ENCODE measurements at places on chromosomes 3 and 15.

- no peak for DNase-seq
These were observed 1066.5 kb downstream of the PLOD2 start for GRCh38 chr3:145094355-145094941.

DNA sequence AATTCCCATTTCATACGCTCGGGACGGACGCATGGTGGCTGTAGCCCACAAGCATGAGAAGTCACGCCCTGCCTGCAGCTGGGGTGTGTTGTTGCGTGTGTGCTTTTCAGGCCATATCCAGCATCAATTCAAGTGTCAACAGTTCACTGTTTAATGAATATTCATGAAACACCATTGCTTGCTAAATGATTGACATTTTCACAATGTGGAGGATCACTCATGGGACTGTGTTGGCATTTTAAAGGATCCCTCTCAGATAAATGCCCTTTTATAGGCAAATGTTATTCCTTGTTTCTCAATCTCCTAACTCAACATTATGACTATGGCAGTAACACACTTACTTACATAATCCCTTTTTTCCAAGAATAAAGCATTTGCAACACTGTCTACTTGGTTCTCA is 511.3 kb downstream of the GABRG3 start:
- no peak for DNase-seq

- DNase-seq, result no peak
These were observed 29.7 kb downstream of the ATP6V1A start for GRCh38 chr3:113776564-113776963.

- DNase-seq, result no peak
These were observed 80.2 kb downstream of the DNASE1L3 start for GRCh38 chr3:58130591-58130990.

DNA sequence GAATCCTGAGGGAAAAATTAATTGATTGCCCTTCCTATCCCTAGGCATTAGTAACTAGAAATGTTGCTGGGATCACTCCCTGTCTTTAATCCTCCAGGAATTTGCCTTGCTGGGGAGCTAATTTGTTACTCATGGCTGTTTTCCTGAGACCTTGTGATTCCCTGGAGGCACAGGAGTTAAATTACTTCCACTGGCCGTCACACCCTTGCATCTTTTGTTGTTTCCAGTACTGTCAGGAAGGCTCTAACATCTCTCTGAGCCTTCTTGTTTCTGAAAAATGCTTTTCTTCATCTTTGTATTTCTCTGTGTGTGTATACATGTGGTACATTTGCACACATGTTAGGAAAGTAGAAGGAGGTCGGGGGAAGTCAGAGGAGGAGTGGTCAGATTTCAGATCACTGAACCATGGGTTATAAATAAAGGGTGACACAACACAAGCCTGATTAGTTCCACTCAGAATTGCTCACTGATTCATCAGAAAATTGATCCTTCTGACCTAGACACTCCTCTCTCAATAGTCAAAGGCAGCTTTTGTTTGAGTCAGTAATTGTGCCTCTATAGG is 23.5 kb upstream of the LRRFIP2 start:
- DNase-seq, result no peak

- no peak for DNase-seq
These were observed 42.9 kb upstream of the TSC22D2 start for GRCh38 chr3:150365132-150365604.

DNA sequence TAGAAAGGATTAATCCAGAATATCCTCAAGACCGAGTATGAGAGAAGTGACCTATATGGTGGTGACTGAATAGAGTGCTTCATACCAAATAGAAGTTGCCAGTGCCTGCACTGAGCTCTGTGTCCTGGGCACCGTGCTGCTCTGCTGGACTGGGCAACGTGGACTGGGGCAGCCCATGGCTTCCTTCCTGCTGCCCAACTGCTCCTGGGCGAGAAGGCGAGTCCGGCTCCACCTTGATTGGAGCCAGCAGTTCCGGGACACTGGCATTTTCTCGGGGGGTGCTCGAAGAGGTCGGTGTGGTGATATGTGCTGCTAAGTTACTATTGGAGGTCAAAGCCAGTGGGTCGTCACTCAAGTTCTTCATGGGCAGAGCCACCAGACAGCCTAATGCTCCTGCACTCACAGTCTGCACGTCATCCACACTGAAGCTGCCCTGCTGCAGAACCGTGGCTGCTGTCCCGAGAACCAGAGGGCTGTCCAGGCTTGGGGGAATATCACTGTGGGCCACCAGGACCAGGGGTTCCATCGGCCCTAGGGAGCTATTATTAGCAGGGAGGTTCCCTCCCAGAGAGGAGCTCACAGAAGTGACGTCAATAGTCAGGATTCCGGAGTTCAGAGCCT is 14.1 kb downstream of the ZXDC start:
- DNase-seq, result no peak

GRCh38 chr3:58352626-58353025 is 19.9 kb downstream of the PXK start:
- DNase-seq, result no peak

DNA sequence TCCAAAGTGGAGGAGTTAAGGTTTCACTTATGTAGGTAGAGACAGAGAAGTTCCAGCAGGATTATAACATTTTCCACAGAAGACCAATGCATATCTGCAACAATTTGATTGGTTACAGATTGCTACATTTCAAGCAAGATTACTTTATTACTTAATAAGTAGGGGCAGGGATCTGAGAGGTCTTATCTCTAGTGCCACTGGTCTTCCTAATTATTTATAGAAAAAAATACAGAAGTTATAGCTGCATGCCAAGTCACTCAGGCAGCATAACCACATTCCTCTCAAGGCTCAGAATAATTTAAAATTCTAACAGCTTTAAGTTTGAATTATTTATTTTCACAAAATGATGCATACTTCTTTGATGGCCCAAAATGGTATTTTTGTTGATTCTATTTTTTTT is 30.5 kb downstream of the RAD54L2 start:
- no peak for DNase-seq

GRCh38 chr15:58521293-58521991 is 89.7 kb downstream of the LIPC start:
- DNase-seq, result no peak

GRCh38 chr15:26628879-26629529 is 143.9 kb downstream of the GABRB3 start:
- DNase-seq, result no peak

DNA sequence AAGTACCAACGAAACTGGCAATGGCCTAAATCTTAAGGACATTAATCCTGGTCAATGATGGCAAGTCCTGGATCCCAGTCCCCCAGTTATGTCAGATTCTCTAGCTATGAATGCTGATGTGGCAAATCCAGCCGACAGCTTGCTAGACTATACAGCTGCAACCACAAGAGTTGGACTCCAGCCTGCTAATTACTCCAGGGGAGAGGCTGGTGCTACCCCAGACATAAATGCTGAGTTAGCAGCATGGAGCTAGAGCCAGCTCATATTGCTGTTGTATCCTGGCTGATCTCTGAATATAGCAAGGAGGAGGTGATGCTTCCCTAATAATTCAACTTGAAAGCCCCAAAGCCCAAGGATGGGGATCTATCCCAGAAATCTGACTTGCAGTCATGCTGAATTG is 207.1 kb downstream of the LRRN1 start:
- DNase-seq, result no peak

DNA sequence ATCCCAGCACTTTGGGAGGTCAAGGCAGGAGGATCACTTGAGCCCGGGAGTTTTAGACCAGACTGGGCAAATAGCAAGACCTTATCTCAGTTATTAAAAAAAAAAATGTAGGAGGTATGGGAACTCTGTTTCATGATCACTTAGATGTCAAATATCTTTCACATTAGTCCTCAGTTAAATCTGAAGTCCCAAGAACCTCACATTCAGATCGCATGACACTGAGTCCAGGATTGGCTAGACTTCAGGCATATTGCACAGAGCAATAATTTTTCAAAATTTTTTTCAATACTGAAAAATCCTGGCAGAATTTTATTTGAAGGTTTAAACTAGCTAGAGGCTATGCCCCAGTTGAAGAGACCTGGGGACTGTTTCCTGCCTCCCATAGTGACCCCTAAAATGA is 56.3 kb upstream of the ZNF148 start:
- no peak for DNase-seq

DNA sequence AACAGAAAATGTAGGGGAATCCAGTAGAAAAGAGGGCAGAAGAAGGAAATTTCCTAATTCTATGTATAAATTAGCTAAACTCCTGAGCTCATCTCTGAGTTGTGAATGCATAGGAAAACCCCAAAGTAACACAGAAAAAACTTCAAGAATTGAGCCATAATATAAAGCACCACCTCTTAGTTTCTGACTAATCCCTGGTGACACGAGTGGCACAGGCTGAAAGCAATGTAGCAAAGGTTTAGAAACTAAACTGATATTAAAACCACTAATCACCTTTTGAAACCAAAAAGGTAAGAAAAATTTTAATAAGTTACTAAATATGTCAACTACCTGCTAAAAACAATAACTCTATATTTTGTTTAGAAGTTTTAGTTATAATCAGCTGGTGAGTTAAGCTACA is 255.6 kb upstream of the NECTIN3 start:
- no peak for DNase-seq

DNA sequence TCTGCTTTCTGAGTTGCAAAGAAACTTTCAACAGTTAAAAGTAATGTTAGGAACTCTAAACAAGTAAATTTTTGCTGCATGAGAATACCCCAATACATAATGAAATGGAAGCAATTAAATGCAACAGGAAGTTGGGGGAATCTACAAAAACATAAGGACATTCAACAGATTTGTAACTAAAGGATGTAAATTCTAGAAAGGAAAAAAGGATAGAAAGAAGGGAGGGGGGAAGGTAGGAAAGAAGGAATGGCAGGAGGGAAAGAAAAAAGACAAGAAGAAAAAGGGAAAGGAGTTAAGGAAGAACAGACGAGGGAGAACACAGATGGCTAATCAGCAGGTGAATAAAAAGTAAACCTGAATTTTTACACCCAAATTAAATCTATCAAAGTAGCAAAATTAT is 22.3 kb upstream of the ANP32A start:
- DNase-seq, result no peak

DNA sequence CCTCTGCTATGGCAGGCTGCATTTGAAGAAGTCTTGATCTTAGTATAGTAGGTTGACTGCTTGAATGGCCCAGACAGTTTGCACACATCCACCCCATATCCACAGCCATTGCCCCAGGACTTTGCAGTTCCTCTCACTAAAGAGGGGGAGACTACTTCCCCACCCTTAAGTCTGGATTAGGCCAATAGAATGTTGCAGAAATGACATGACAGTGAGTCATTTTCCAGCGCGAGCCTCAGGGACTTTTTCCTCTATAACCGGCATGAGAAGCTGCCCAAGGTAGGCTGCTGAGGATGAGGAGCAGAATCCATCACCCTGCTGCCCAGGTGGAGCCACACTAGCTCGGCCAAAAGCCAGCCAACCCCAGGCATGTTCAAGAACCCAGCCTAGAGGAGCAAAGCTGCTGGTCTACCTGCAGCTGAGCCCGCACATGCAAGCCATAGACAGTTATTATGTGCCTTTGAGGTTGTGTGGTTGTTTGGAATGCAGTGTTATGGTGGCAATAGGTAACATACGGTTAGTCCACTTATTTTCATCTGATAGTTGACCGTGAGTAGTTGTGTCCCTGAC is 113.9 kb downstream of the TLE3 start:
- no peak for DNase-seq

DNA sequence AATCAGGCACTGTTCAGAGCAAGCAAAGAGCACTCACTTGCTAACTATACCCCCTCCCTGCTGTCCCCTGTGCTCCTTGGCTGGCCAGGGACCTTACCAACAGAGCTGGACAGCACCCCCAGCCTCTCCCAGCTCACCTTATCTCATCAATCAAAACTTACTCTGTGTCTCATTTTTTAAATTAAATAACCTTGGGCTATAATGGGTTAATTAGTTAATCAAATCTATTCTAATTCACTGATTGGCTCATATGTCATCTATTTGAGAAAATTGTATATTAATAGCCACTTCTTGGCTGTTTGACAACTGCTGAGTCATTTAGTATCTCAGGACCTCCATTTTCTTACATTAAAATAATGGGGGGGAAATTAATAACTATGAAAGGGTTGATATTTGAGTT is 22.9 kb downstream of the IL5RA start:
- DNase-seq, result no peak

GRCh38 chr3:112643621-112644240 is 2.8 kb upstream of the CCDC80 start:
- DNase-seq, result no peak

DNA sequence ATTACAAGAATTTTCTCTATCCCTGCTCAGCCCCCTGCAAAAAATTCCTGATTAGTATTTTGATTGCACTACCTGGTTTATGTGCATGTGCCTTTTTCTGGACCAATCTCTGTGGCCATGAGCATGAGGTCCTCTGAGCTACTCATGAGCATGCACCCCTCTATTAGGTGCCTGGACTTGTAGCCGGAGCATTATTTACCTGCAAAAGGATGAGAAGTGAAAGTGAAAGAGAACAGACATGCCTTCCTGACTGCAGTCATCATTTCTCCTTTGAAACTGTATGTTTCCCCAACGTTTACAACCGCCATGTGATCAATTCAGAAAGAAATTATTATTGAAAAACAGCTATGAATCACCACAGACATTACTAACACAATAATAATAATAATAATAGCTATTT is 1008.8 kb downstream of the ROBO2 start:
- DNase-seq, result no peak

GRCh38 chr3:15427981-15428380 is 583 bp downstream of the EAF1 start:
- DNase-seq, result no peak

DNA sequence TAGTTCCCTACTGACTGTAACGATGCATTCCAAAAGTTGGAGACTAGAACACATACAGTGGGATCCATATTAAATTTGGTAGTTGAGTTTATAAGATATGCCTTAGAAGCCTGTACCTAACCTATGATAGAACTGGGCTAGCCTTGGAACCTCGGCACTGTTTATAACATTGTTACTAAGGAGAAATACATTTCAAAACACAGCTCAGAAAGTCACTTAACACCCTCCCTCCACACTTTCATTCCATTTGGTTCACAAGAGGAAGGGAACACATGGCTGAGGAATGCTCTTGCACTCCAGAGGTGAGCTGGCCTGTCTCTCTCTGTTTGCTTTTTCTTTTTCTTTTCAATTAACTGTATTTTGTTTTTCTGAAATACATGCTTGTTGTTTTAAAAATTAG is 48.7 kb upstream of the TSC22D2 start:
- DNase-seq, result no peak

DNA sequence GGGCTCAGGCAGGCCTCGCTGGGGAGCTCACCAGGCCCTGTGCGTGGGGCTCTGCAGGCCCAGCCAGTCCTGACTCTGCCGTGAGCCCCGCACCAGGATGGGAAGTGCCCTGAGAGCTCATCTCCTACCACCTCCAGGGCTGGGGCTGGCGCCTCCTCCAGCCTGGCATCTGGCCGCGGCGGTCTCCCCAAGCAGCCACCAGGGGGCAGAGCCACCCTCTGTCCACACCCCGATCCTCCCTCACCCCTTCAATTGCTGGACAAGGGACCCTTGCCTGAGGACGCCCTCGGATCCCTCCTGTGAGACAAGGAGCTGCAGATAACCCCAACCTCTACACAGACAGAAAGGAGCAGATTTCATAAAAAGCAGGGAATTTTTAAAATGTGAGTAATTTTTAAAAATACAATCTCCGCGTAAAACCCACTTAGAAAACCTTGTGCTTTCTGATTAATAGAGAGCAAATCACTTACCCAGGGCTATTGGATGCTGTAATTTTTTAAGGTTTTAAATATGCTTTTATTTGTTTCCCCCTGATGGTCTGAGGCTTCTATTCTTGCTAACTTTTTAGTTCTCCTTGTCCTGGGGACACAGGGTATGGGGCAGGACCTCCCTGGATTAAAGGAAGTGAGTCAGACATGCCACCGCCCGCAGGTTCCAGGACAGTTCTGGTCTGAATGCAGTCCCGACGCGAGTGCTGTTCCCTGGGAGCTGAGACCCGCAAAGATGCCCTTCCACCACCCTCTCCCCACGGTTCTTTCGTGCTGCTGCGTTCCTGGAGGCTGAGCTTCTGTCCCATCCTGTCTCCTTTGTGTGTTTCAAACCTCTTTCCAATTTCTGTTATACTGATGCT is 52.3 kb upstream of the CHRNA7 start:
- DNase-seq, result no peak
